NCI-H187 (cell line): ENCODE measurements at places on chromosomes 11 and 22.
A peak's percentile ranks its signal among the peaks of the same experiment; 100 is the strongest.

GRCh38 chr11:86069408-86070101 is 671 bp upstream of the PICALM start:
- no peak for DNase-seq

- no peak for DNase-seq
Measured at GRCh38 chr11:74771139-74771538, 22.5 kb downstream of the RNF169 start.

- no peak for DNase-seq
Measured at GRCh38 chr22:31082606-31083376, 1.7 kb downstream of the SMTN start.

- DNase-seq, result no peak
Measured at GRCh38 chr11:110340436-110340835, 44.0 kb upstream of the RDX start.

- no peak for DNase-seq
Measured at GRCh38 chr11:7692426-7692825, 13.9 kb downstream of the OVCH2 start.

GRCh38 chr22:48091060-48091650 is 1328.7 kb downstream of the TBC1D22A start:
- DNase-seq, result no peak

- DNase-seq, result peak; percentile 17
Measured at GRCh38 chr11:102287964-102288724, 29.1 kb upstream of the BIRC3 start.

DNA sequence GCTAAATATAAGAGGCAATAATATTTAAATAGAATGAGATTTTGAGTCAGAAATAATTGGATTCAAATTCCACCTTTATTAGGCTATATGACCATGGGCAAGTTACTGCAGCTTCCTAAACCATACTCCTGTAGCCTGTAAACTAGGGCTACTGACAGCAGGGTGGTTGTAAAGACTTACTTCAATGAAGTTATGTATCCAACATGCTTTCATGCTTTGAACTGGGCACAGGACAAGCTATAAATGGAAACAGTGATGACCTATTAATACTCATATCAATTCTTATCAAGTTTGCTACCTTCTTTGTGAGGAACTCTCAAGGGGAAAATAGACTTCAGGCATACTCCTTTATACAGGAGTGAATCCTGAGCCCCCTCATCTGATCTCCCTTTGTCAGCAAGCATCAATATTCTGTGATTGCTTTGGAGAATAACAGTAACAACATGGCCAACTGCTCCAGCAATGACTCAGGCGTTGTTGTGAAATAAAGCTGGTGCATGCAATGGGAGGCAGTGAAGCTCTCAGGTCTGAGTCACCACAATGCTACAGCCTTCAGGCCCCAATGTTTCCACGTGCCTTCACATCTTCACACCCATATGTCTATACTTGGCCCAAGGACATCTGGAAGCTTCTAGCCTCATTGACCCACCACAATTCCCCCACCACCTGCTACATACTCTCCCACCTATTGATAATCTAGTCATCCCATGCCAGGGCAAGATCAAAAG is 102.5 kb downstream of the KCNA4 start:
- DNase-seq, result no peak

DNA sequence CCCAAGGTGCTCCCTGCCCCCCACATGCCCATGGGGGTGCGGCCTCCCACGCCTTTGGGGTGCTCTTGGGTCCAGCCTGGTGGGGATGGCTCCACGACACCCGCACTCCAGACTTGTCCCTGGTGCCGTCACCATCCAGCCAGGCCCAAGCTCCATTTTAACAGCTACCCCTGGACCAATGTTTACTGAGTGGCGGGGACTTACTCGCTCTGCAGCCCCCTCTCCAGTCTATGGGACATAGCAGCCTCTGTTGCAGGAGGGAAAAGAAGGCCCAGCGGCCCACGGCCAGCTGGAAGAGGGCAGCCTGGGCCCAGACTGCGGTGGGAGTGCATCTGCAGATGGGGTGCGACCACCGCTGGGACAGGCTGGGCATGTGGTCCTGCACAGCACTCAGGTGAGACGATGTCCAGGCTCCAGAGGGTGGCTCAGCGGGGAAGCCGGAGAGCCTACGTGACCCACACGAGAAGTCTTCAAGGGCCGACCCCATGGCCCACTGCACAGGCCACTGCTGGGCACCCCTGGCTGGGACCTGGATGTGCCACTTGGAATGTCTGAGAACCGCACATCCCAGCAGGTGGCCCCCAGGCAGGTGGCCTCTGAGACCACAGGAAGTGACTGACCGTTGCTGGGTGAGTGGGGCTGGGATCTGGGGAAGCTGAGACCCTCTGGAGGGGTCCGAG is 18.1 kb downstream of the IL17REL start:
- DNase-seq, result no peak

DNA sequence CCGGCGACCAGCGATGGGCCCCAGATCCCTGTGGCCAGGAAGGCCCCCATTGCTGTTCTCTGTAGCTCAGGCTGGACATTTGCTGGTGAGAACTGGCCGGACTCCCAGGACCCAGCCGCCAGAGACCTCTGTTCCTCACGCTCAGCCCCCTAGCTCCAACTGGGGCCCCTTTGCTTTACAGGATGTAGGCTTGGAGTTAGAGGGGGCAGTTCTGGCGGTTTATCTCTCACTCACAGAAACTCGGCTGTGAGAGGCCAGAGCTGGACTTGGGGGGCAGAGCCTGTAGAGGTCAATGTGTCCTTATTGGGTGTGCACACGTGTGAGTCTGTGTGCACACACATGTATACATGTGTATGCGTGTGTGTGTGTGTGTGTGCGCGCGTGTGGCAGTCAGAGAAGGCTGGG is 502 bp downstream of the SMIM38 start:
- DNase-seq, result no peak
